AG04450 (cell line): ENCODE measurements at places on chromosomes 12 and 14. TPM values are rescaled to one million over a fixed set of nuclear protein-coding genes. Genes with fewer than 3 reads are reported as not detected.

The GLIPR1L2 gene
- 0.21 and 0.27 TPM in 2 replicates for polyA plus RNA-seq

The ISM2 gene
- polyA plus RNA-seq = not detected in 2 replicates

GRCh38 chr12:65879878-65880277 is 55.6 kb downstream of the HMGA2 start:
- peak; percentile 62 for DNase-seq

- no peak for DNase-seq
Observed at GRCh38 chr12:49705479-49706134, 1.6 kb downstream of the FMNL3 start.

- DNase-seq = no peak
Observed at GRCh38 chr12:12919666-12920435, 28.5 kb downstream of the GPRC5A start.

GRCh38 chr12:14769466-14769968 is 33.8 kb downstream of the WBP11 start:
- DNase-seq = no peak

- no peak for DNase-seq
Observed at GRCh38 chr12:57390174-57390573, 40.7 kb downstream of the R3HDM2 start.

DNA sequence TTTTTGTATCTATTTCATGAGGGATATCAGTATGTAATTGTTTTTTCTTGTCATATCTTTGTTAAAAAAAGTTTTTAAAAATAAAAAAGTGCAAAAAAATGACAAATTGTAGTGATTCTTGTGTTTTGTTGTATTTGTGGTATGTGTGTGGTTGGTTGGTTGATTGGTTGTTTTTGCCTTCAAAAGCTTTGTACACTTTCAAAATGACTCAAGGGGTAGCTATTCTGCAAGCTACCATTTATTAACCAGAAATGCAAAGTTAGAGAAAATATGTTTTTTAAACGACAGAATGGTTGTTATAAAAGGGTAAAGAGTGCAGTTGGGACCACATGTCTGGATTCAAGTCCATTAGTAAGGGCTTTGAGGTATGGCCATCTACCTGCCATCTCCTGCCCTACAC is 119.3 kb downstream of the SLC35F4 start:
- DNase-seq = no peak

- DNase-seq = no peak
Observed at GRCh38 chr14:44767646-44768173, 194.0 kb downstream of the KLHL28 start.
